ENCODE measurements at places on chromosomes 16 and 17. TPM values are rescaled to one million over a fixed set of nuclear protein-coding genes. Genes with fewer than 3 reads are reported as not detected.

The HAP1 gene
- not detected for total RNA-seq

The RCVRN gene
- not detected for total RNA-seq

DNA sequence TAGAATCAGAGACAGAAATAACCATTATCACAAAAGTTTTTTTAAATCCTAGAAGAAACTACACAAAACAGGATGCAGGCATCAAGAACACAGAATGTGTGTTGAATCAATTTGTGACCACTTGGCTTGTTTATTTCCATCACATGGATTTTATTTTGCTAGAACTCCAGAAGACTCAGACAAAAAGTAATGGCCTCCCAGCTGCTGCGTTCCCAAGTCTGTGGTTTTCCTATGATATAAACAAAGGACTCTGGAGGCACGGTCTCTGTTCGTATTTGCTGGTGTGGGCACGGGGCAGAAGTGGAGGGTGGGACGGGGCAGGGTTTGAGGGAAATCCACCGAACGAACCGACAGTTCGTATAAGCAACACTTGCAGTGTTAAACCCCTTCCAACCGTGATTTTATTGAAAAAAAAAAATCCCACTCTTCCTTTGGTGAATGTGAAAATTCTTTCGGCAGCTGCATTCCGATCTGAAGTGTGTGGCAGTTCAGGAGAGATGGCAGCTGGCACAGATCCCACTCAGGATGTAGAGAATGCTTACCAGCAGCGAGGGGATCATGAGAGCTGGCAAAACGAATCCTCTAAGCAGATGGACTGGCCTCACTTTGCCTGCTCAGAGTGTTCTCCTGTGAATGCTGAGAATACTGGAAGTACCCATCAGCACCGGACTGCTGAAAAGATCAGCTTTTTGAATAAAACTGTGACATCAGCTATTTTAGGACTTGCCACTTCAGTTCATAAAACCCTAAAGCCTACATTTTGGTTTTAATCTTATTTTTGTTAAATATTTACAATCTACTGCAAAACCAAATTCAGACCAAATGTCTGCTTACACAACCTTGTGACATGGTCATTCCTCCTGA, 165.2 kb downstream of the VPS53 start:
- DNase-seq, result no peak

- no peak for DNase-seq
Observed at GRCh38 chr16:79595231-79595641, 5.3 kb downstream of the MAF start.

- DNase-seq, result no peak
Observed at GRCh38 chr17:31251105-31251969, 45.7 kb downstream of the OMG start.
